IMR-90 (cell line): ENCODE measurements at places on chromosomes 2 and 18. TPM values are rescaled to one million over a fixed set of nuclear protein-coding genes. Genes with fewer than 3 reads are reported as not detected.

DNA sequence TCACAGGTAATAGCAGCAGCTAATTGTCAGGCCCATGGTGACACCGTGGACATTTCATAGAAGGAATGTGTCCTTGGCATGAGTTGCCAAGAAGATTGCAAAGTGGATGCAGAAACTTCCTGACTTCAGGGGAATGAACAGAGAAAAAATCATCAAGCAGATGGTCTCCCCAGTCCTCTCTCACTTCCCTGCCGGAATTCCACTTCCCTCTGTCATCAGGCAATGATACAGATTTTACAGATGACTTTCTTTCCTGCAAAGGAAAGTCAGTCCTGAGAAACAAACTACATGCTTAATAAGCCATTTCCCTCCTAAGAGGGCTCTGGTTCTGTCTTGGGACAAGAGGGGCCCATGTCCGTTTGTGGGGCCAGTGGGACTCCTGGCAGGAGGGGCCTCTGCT is 45.7 kb downstream of the KCNF1 start:
- DNase-seq: peak; percentile 68

- no peak for DNase-seq
Observed at GRCh38 chr2:222494104-222494739, 69.9 kb downstream of the SGPP2 start.

DNA sequence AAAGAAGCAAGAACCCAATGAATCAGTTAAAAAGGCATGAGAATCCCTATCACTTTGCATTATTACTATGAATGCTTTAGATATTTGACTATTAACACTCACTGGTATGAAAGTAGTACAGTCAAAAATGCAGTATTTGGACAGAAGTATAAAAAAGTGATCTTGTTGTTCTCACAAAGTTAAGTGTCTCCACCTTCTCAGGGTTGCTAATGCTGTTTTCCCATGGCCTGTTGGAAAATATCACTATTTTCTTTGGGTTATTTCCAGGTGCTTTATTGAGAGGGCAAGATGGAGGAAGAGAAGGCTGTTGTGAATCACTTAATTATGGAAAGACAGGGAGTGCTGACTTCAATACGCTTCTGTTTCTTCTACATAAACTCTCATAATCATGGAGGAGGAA is 13.6 kb upstream of the CREB1 start:
- DNase-seq: no peak

DNA sequence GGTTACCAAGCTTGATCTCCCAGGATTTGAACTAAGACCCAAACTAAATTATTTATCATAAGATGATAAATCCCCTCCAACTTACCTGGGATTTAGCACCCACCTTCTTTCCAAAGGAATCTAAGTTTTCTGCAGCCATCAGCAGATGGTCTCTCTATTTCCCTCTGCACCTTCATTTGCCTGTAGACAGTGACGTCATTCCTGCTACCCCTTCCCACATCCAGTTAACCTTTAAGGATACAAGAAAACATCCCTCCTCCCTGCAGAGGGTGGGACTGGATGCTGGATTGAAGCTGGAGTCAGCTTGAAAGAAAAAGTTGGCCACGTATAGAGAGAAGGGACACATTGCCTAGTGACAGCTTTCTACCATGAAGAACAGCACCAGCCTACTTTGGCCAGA is 3.7 kb upstream of the DNER start:
- no peak for DNase-seq

DNA sequence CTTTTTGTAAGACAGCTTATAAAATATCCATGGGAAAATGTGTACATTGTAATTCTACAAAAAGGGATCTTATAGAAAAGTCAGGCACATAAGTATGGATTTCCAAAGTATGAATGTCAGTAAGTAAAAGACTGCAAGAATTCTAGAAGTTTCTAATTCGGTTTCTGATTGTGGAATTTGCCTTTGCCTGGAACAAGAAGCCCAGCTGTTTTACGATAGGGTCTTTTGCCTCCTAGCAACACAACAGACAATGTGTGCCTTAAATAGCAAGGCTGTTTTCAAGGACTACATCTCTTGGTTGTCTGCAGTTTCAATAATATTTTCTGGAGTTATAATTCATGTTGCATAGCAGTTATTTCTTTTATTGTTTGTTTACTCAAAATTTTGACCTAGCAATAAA is 312.9 kb downstream of the MTX2 start:
- DNase-seq: no peak

DNA sequence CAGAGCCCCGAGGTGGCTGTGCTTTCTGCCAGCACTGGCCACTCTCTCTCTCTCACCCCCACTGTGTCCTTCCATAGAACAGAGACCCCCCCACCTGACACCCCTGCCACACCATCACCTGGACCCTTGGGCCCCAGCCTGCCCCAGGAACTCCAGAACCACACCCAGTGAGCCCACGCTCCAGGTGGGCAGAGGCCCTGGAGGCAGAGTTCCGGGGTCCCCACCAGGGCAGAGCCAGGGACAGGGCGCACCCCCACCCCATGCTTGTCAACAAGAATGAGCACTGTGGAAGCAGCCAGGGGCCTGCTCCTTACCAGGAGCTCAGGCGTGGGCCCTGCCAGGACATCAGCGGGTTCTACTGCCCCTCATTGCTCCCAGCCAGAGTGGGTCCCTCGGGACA is 14.6 kb downstream of the PASK start:
- DNase-seq: no peak

- no peak for DNase-seq
Observed at GRCh38 chr2:67135208-67135607, 261.9 kb upstream of the ETAA1 start.

- peak; percentile 45 for DNase-seq
Observed at GRCh38 chr18:56945171-56946083, 201.5 kb upstream of the BOD1L2 start.

DNA sequence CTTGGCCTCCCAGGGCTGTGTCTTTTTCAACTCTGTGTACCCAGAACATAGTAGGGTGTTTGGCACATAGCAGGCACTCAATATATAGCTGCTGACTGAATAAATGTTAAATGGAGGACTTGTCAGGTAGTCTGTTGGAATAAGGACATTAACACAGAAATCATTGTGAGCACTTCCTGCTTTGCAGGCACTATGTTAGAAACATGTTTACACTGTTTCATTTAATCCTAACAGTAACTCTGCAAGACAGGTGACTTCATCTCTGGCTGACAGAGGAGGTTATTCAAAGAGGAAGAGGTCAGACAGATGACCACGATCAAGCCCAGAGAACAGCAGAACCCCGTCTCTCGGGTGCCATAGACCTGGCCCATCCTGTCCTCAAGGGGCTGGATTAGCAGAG is 28.0 kb upstream of the PIEZO2 start:
- no peak for DNase-seq

- no peak for DNase-seq
Observed at GRCh38 chr2:43787895-43788294, 14.1 kb downstream of the DYNC2LI1 start.

DNA sequence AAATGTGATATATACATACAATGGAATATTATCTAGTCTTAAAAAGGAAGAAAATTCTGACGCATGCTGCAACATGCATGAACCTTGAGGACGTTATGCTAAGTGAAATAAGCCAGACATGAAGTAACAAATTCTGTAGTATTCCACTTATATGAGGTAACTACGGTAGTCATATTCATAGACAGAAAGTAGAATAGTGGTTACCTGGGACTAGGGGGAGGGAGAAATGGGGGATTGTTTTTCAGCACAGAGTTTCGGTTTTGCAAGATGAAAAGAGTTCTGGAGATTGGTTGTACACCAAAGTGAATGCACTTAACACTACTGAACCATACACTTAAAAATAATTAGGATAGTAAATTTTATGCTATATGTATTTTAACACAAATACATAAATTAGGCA is 215.9 kb upstream of the FBXO11 start:
- no peak for DNase-seq

- no peak for DNase-seq
Observed at GRCh38 chr2:54052825-54053718, 62.3 kb upstream of the ACYP2 start.

DNA sequence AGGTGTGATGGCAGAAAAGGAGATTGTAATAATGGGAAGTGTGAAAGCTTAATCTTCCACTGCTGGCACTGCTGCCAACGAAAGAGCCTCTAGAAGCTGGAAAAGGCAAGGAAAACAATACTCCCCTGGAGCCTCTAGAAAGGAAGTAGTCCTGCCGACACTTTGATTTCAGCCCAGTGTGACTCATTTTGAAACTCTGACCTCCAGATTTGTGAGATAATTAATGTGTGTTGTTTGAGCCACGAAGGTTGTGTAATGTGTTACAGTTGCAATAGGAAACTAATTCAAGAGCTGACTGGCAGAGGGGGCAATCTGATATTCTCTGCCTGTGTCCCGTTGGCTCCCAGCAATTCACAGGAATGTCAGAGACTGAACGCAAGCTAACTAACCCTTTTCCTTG is 219.2 kb upstream of the UBE2E3 start:
- DNase-seq: peak; percentile 65

DNA sequence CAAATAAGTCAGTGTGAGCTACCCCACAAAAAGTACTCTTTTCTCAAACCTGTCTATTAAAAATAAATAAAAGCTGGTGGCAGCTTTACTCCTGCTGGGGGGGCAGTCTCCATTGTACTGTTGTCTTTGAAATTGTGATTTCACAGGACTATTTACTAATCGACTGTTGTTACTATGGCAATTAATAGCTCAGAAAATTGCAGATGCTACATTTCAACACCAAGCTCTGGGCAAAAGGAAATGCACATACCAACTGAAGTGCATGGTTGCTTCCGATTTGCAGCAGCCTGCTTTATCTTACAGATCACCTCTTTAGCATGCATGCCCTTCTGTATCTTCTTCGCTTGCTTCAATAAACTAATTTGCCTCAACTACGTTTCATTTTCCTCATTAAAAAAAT is 117.6 kb upstream of the DAPL1 start:
- no peak for DNase-seq

DNA sequence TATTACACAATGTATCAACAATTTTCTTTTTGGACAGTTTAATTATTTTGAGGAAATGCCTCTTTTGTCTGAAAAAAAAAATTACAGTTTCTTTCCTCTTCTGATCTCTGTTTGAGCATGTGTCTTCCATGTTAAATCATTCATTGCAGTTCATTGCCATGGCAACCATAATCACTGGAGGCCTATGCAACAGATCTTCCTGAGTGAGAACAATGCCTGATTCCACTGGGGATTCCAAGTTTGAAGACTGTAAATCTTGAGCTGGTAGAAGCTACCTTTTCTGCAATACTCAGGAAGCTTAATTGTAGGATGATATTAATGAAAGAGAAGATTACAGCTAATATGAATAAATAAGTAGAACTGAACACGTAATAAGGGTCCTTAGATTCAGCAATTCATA is 721.4 kb upstream of the CNTNAP5 start:
- peak; percentile 0 for DNase-seq

- DNase-seq: peak; percentile 98
Observed at GRCh38 chr2:189210250-189211087, 30.9 kb upstream of the COL5A2 start.

GRCh38 chr2:119756837-119757236 is 2.9 kb upstream of the PTPN4 start:
- peak; percentile 87 for DNase-seq

GRCh38 chr18:79540161-79540903 is 139.3 kb upstream of the CTDP1 start:
- no peak for DNase-seq

DLX1 gene
- total RNA-seq: 0.36 and 1.1 TPM in 2 replicates

CD302 gene
- total RNA-seq: 3.8 and 6.1 TPM in 2 replicates

PLCL1 gene
- total RNA-seq: 0.18 and 0.56 TPM in 2 replicates

REG1A gene
- not detected in 2 replicates for total RNA-seq

CLEC4F gene
- total RNA-seq: not detected in 2 replicates

KCNG3 gene
- total RNA-seq: under 0.01 TPM in 1 of 2 replicates, not detected in the other

CELF4 gene
- not detected in 2 replicates for total RNA-seq

LNPK gene
- 48.6 and 59.4 TPM in 2 replicates for total RNA-seq

TMEM247 gene
- total RNA-seq: not detected in 2 replicates

APCDD1 gene
- 0.83 and 1.1 TPM in 2 replicates for total RNA-seq

ODC1 gene
- 204 and 251 TPM in 2 replicates for total RNA-seq

SCN9A gene
- total RNA-seq: 135 and 179 TPM in 2 replicates

NT5DC4 gene
- total RNA-seq: not detected in 2 replicates
